ENCODE measurements at places on chromosomes 6 and 20.

GRCh38 chr6:39314273-39314795 is at the start of gene KCNK17:
TSS of gene KCNK17 (minus strand) at chr6:39314419. CDS start at chr6:39314320, 99 bp downstream.
- no peak for DNase-seq

DNA sequence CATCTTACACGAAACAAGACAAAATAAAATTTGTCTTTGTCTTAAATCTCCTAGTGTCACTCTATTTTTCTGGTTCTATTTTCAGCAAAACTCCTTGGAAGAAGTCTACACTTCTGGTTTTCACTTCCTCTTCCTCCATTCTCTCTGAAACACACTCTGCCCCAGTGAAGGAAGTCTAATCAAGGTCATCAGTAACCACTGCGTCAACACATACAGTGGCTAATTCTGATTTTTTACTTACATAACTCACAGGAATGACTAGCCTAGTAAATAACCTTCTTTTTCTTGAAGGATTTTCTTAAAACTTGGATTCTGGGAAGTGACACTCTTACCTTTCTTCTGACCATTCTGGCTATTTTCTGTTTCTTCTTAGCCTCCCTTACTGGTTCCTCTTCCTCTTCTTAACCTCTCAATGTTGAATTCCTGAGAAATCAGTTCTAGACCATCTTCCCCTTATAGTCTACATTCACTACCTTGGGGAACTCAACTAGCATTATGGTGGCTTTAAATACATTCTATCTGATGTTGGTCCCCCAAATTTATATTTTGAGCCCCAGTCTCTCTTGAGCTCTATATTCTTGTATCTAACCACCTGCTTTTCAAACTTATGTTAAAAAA is 37.5 kb downstream of the AIG1 start:
- no peak for DNase-seq

- no peak for DNase-seq
These were observed 95.7 kb downstream of the SCP2D1 start for GRCh38 chr20:18909254-18909653.

GRCh38 chr6:133247581-133247980 is 6.4 kb downstream of the EYA4 start:
- DNase-seq: no peak

DNA sequence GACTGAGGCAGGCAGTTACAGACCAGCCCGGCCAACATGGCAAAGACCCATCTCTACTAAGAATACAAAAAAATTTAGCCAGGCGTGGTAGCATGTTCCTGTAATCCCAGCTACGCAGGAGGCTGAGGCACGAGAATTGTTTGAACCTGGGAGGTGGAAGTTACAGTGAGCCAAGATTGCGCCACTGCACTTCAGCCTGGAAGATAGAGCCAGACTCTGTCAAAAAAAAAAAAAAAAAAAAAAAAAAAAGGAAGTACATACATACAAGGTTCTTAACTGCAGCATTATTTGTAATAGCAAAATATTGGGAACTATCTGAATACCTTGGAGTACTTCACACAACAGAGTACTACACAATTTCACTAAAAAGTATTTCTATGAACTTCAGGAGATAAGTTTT is 183.5 kb upstream of the OLIG3 start:
- no peak for DNase-seq

GRCh38 chr20:5933802-5934436 is 16.4 kb downstream of the TRMT6 start:
- no peak for DNase-seq

DNA sequence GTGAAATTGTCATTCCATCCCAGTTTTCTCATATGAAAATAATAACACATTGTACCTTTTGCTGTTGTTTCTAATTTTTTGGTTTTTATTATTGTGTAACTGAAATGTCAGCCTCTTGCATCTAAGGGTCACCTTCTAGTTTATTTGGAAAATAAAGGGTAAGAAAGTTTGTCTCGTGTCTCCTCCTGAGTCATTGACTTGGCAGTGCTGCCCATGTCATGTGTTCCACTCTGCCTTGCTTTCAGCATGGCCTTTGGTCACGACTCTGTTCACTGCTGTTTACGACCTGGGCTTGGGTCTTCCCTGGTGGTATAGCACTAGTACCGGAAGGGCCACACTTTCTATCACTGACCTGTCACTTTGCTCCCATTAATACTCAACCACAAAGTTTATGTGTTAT is 171.4 kb upstream of the RSPO3 start:
- no peak for DNase-seq
